ENCODE measurements at places on chromosomes 2 and 18.

GRCh38 chr2:123061534-123061933 is 963.6 kb upstream of the CNTNAP5 start:
- no peak for DNase-seq

DNA sequence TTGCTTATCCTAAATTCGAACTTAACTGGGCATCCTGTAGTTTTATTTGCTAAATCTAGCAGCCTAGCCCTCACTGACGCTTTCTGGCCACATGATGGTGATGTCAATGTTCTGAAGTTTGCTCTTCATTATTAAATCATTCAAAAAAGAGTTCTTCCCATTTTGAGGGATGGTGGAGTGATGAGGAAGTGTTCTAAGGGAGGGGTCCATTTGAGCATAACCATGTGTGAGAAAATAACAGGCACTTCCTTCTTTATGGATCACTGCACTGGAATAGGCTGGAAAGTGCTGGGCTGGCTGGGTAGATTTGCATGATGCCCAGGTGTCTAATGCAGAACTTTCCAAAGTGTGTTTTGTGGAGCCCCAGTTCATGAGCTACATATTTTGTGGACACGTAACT is 74.2 kb downstream of the TNFRSF11A start:
- DNase-seq: no peak

DNA sequence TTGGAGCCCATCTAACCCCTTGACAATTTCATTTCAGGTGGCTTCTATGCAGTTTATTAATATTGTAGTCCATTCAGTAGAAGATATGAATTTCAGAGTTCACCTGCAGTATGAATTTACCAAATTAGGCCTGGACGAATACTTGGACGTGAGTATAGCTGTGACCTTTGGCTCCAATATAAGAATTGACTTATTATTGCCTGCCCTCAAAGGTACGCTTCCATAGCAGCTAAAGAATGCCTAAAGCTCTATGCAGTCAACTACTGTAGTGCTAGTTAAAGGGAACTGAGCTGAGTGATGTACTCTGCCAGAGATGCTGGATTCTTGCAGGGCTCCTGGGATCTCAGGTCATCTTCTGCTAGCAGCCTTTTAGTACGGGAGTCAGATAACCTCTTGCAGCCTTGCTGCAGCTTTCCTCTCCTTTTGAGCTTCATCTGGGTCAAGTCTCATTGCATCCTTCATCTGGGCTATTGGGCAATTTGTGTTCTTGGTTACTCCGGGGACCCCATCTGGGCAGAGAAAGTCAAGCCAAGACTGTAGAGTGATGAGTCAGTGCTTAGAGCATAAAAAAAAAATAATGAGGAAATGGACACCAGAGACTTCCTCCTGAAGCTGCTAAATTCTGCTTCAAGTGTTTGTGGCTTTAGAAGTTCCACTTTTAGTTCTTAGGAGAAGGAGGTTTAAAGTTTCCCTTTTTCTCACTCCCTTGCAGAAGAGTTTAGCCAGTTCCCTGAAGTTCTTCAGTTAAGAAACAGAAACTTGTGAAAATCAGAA is 105.6 kb downstream of the PRPF40A start:
- DNase-seq: peak; percentile 23

DNA sequence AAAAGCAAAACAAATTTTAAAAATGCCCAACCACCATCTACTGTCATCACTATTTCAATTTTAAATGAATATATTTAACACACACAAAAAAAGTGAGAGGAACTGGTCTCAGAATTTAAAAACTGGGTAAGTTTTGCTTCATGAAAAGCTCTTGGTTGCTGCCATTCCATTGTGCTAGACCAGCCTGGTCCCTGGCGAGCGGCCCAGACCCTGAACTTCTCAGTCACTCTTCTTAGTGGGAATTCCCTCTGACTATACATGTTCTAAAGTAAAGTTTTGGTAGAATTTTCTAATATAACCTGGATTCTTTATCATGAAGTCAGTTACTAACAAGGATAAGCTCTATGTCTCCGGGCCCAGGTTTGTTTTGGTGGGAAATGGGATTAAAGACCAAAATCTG is 34.8 kb upstream of the TMEM177 start:
- DNase-seq: no peak

DNA sequence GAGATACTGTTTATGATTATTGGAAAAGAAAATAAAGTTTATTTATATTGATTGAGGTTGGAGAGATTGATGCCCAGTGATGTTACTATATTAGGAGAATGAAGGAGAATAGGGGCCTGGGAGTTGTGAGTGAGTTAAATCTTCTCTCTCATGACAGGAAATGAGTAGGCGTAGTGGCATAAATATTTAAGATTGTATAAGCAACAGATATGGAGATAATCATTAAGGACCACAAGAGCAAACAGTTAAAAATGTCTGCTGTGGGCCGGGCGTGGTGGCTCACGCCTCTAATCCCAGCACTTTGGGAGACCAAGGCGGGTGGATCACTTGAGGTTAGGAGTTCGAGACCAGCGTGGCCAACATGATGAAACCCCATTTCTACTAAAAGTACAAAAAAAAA is 62.7 kb downstream of the PTRHD1 start:
- DNase-seq: peak; percentile 10

DNA sequence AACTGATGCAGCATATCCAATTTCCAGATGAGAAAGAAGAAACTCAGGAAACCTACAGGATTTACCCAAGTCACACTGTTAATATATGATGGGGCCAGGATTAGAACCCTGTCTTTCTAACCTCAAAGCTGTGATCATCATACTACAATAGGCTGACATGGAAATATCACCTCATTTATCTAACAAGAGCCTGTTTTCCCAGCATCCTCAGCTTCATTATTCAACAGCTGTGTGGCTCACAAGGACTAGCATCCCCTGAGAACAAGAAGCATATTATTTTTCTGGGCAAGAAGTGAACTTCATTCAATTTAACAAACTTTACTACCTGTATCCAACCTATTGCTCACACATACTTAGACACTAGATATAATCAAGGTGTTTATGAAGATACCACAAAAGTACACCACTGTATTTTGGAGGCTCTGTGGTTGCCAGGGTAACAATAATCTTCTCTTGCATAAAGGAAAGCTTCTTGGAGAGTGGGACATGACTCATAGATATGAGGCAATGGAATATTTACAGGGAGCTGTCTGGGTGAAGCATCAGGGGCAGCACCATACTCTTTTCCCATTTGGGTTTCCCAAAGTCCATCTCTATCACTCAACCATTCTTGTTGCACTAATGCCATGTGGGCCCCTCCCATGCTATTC is 218.2 kb downstream of the RAD51AP2 start:
- DNase-seq: no peak

DNA sequence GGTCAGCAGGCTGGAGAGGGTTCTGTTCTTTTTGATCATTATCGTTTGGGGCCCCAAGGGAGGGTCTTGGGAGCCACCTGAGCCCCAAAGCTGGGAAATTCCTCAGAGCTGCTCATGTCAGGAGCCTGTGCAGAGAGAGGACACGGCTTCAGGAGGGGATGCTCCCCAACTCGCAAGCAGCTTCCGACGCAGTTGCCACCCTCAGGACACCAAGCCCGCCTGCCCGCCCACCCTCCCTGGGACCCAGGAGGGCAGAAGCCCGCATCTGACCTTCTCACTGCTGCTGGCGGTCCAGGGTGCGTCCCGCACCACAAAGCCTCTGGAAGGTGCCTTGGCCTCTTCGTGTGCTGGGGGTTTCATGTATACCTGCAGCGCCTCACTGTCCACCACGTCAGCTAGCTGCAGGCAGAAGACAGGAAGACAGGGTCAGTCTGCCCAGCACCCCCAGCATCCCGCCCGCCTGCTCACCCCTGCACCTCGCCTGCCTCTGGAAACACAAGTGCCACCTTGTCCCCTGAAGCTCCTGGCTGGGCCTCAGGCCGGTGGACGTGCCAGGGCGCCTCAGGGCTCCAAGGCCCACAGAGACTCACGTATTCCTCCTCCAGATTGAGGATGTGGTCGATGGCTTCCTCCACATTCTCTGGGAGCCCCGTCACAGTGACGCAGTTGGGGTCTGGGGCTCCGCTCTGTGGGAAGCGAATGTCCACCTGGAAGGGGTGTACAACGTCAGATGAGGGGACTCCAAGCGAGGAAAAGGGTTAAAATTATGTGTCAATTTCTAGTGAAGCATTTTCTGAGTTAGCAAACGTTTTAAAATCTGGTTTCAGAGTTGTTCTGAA is 41.3 kb downstream of the ANO7 start:
- no peak for DNase-seq

DNA sequence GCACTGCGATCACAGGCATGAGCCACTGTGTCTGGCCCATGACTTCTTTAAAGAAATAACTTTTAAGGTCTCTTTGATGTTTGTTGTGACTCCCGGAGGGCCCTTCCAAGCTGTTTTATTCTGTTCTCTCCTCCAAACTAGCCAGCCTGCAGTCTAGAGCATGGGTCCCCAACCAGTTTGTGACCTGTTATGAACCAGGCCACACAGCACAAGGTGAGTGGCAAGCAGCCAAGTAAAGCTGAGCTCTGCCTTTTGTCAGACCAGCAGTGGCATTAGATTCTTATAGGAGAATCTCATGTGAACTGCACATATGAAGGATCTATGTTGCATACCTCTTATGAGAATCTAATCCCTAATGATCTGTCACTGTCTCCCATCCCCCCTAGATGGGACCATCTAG is 223.9 kb upstream of the RGPD4 start:
- no peak for DNase-seq

GRCh38 chr2:36355151-36355889 is at the start of gene CRIM1:
Gene CRIM1 (plus strand): TSS chr2:36355778. CDS start chr2:36356293, 515 bp downstream.
- DNase-seq: peak; percentile 25

DNA sequence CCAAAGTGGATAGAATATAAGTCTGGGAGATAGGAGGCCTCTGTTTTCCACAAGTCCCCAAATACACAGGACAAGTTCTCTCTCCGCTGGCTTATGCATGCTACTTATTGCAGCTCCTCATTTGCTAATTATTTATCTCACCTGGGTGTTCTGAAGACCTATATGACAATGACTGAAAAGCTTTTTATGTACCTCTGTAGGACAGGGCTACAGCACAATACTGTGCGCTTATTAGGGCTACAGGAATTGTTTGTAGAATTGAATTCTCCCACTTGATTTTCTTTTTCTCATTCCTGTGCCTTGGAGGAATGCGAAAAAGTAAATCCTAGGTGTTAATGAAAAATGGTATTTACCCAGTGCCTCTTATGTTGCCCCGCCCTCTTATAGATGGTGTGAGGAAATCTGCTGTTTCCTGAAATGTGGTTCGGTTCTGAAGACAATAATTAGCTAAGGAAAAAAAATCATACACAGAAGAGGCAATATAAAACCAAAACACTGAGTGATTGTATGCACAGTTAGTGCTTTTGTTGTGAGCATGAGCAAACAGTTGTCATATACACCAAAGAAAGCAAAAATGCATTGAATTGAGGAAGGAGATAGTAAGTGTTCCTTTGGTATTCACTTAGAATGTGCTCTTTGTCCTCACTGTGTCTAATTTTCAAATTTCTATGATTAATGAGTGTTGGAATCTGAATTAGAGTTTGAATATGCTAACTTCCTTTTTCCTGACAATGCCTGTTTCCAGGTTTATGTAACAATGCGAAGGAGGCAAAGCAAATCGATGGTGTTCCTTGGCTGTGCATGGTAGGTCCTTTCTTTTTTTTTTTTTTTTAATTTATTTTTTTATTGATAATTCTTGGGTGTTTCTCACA is 78.7 kb upstream of the PNPT1 start:
- no peak for DNase-seq

GRCh38 chr18:58288921-58289797 is 245.1 kb downstream of the NEDD4L start:
- no peak for DNase-seq

GRCh38 chr2:118841450-118841827 is 6.0 kb downstream of the EN1 start:
- DNase-seq: no peak

DNA sequence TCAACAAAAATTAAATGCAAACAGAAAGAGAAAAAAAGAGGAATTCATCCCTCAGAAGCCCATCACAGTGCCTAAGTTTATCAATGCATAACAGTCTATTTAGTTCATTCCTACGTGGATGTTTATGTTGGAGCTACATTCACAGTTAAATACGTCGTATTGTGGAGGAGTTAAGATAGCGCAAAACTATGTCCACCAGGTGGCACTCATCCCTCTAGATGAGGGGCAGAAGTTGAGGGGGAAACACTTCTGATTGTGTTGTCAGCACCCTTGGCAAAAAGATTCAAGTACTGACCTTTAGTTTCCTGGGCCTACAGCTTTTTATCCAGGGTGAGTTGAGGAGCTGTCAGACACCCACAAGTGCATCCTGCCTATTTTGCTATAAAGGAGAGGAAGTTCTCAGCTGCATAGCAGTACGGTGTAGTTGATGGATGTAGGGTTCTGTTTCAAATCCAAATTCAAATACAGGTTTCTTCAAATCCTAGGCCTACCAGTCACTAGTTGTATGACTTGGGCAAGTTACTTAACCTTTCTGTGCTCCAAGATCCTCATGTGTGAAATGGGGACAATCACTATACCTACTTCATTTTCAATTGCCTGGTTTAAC is 26.8 kb upstream of the MYO1B start:
- peak; percentile 55 for DNase-seq

GRCh38 chr2:229708335-229708734 is 6.0 kb downstream of the DNER start:
- no peak for DNase-seq

DNA sequence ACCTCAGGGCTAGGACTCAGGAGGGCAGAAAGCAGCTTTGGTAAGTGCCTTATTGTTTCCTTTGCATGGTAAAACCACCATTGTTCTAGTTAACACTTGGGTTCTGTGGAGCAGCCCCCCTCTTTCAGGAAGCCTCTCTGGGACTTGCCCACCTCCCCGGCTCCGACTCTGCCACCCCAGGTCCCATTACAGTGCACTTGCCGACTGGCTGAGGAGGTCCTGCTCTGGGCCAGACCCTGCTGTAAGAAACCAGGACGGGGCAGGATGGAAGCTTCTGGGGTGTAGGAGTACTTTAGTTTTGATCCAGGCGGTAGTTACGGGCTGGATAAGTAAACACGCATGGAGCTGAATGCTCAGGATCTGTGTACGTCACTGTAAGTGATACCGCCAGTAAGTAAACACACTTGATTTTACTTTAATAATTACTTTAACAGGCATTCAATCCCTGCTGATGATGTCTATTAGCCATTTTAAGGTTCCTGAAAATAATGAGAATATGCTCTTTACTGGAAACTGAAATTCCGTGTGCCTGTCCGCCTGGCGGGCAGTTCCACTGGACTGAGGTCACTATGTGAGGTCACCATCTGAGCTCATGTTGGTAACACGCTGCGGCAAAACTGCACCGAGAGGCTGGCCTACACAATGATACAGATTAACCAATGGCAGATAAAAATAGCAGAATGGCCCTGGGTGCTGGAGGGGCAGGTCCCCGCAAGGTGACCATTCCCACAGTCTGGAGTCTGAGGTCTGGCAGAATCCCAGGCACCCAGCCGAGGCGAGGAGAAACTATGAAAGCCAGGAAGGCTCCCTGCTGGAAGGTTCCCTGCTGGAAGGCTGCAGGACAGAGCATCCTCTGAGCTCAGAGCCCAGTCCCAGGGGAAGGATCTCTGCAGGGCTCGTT is 25.2 kb downstream of the HS1BP3 start:
- no peak for DNase-seq
